ENCODE measurements at places on chromosomes 1 and 21.

DNA sequence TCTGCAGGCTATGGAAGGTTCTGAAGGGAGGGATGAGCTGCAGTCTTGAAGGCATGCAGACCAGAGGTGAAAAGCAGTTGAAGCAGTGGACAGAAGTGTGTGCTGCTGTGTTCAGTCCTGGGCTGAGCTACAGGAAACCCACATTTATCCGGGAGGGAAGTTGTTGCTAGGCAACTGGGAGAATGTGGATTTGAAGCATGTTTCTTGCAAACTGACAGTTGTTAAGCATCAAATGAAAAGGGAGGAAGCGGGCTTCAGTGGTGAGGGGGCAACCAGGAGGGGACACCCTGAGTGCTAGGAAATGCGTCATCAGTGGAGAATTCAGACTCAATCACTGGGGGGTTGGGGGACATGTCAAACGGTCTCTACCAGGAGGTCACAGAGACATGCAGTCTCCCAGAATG is 28.7 kb downstream of the ABCA4 start:
- peak; percentile 99 for DNase-seq

DNA sequence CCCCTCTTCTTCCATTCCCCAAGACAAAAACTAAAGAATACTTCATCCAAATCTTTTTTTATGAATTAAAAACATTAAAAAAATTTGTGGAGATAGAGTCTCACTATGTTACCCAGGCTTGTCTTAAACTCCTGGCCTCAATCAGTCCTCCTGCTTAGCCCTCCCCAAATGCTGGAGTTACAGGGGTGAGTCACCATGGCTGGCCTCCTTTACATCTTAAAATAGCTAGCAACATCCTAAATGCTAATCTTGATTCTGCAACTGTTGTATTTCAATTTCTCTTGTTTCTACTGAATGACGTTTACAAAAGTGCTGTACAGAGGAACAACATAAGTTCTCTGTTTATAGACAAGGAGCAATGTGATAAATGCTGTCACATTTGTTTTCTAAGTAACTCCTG is 483.5 kb downstream of the ADGRL2 start:
- no peak for DNase-seq

- no peak for DNase-seq
Observed at GRCh38 chr1:41537251-41537650, 52.8 kb upstream of the EDN2 start.

DNA sequence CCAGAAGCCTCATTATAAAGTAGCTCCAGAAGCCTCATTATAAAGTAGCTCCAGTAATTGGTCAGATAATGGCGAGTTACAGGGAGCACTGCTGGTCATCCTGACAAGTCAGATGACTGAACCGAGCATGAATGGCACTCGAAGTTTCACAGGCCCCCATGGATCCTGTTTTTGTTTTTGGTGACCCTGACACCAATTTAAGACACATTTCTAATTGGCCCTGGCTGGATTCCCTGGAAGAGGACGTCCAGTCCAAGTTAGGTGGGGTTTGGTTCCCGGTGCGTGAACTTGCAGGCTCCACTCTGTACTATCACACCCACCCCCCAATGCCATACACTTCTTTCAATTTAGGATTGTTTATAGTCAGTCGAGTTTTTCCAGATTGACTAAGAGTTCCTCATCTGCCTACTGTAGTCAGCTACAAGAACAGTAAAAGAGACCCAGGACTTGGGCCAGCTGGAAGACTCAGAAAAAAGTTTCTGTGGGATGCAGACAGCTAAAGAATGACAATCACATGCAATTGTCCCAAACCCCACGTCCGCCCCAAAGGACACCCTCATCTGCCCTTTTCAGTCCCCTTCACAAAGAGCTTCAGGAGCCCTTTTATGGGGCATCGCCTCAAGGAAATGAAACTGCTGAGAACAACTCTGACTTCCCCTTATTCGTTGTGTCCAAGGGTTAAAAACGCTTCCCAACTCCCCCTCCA is 2.7 kb downstream of the DHRS3 start:
- peak; percentile 58 for DNase-seq

DNA sequence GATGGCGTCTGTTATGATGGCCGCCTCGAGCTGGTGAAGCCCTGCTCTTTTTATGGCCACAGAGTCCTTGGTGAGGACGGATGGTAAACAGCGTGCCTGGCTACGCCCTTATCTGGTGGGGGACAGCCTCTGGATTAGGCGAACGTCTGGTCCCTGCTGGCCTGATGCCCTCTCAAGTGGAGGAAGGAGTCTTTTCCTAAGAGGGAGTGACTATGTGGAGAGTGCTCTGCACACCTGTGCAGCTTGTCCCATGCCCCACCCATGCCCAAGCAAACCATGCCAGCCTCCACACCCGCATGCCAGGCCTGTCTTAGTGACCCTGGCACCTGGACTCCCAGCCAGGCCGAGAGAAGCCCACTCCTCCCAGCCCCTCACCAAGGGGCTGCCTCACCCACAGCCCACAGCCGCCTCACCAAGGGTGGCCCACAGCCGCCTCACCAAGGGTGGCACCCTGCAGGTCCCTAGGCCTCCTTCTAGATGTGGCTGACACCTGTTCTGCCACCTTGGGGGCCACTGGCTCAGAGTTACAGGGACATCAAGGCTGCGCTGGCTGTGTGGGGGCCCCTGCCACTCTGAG is 40.2 kb downstream of the WNT9A start:
- no peak for DNase-seq

DNA sequence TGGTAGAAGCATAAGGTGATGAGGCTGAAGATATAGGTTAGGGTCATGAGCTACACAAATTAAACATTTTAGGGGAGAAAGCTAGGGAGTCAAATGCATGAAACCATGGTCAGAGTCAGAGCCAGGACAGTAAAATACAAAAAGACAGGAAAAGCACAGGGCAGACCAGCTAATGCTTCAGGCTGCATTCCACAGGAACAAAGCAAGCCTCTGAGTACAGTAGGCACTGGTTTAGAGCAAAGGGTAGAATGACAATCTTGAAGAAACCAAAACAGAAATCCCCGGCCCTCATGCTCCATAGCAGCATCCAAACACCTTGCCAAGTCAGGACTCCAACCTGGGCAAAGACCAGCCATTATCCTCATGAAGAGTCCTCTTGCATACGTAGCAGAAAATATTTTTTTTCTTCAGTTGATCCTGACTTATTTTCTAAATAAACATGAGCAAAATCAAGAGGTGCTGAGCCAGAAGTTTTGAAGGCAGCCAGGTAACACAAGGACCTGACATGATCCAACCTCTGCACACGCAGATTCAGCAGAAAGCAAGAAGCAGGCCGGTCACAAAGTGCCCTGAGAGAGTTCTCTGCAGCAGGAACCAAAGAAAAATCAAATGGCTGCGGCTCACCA is 273.1 kb downstream of the TTLL7 start:
- no peak for DNase-seq

DNA sequence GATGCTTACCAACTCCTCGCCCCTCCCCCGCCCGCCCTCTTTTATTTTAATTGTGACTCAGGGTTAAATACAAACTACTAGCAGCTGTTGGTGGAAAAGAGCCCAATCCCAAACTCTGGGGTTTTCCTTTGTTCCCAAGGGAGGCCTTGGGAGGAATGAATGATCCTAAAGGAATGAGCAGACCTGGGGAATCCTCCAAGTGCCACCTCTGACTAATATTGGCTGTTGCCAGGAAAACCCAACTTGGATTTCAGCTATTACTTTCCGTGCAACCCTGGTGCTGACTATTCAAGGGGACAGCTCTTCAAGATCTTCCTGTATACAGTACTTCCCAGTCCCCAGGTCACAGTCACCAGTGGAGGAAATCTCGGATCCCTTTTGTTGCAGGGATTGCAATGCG is 1.3 kb upstream of the S100A10 start:
- DNase-seq, result no peak

DNA sequence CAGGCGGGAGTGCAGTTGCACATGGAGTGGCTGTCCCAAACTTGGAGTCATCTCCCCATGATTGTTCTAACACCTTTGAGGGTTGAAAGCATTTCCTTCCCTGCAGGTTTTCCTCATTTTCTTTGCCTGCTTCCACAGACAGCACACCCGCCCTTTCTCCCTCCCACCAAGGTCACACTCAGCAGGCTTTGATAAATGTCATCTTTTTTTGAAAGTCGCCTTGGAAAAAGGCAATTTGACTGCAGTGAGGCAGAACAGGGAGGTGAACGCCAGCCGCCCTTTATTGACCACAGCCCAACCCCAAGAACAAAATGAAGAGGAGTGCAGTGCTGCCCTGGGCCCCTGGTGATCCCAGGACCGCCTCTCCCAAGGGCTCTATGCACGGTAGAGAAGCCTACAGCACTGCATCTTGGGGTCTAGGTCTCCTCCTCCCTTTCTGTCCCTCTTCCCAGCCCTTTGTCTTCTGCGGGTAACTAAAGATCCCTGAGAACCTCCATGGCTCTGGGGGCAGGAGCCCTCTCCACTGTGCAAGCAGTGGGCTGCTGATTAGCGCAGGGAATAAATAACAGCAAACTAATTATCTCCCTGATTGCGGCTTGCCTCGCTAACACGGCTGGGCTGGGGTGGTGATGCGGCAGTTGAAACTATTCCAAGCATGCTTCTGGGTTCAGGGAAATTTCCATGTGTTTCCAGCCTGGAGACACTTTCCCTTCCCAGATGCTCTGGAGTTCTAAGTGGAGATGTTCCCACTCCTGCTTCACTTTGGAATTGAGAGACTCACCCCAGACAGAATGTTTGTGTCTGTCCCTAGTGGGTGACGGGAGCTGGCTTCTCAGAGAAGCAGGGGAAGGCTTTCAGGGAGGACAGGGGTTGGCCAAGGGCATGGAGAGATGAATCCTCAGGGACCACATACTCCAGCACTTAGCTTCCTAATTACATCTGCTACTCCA is 11.8 kb upstream of the AMIGO1 start:
- DNase-seq, result no peak

- no peak for DNase-seq
Observed at GRCh38 chr1:114695430-114696058, at the start of gene AMPD1. Gene AMPD1, minus strand, starts transcription at chr1:114695546. Its CDS starts 75 bp downstream, at chr1:114695471.

GRCh38 chr1:10943991-10944730 is 68.3 kb upstream of the TARDBP start:
- DNase-seq, result peak; percentile 11

Data from Kasumi-1 (cell line).